Temporal lobe (tissue), 4 donors: ENCODE measurements at places on chromosomes 3 and 15. TPM values are rescaled to one million over a fixed set of nuclear protein-coding genes. Genes with fewer than 3 reads are reported as not detected.

SPATA12 gene
- not detected for total RNA-seq

COPB2 gene
- total RNA-seq: 70.1 TPM

SLC12A1 gene
- total RNA-seq: 0.98 TPM

NR2E3 gene
- total RNA-seq: not detected

RASGRF1 gene
- 3.7 TPM for total RNA-seq

IREB2 gene
- total RNA-seq: 70.6 TPM

GP9 gene
- total RNA-seq: 0.25 TPM

OCA2 gene
- 2.7 TPM for total RNA-seq

GOLGA6D gene
- total RNA-seq: under 0.01 TPM

HESX1 gene
- 0.25 TPM for total RNA-seq

MB21D2 gene
- 45.5 TPM for total RNA-seq

SERPINI2 gene
- total RNA-seq: 0.74 TPM

GOLGA8S gene
- total RNA-seq: under 0.01 TPM

EPB42 gene
- 1.2 TPM for total RNA-seq

ITIH3 gene
- total RNA-seq: not detected

SLC2A2 gene
- not detected for total RNA-seq

CCDC39 gene
- total RNA-seq: 0.49 TPM

KNL1 gene
- 3.7 TPM for total RNA-seq

HRG gene
- not detected for total RNA-seq

GPR15 gene
- not detected for total RNA-seq

SNX22 gene
- total RNA-seq: 4.2 TPM

FSIP1 gene
- 7.4 TPM for total RNA-seq

ZBED2 gene
- total RNA-seq: not detected

GDPGP1 gene
- 4.4 TPM for total RNA-seq

CFAP91 gene
- 4.9 TPM for total RNA-seq

STARD9 gene
- 7.9 TPM for total RNA-seq

ZPLD1 gene
- under 0.01 TPM for total RNA-seq
